ENCODE measurements at places on chromosomes 2 and 18. TPM values are rescaled to one million over a fixed set of nuclear protein-coding genes. Genes with fewer than 3 reads are reported as not detected.
A peak's percentile ranks its signal among the peaks of the same experiment; 100 is the strongest.

The SATB2 gene
- total RNA-seq: 1.8 TPM

The CNGA3 gene
- total RNA-seq: not detected

DNA sequence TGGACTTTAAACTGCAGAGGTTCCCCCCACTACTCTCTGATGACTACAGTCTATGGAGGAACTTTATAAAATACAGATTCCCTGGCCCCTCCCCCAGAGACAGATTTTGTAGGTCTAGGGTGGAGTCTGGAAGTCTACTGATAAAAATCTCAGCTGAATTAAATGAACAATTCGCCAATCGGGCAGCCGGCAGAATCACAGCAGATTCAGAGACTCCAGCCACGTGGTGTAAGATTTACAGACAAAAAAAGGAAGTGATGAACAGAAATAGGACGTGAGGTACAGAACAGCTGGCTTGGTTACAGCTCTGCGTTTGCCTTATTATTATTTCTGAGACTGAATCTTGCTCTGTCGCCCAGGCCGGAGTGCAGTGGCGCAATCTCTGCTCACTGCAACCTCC is 21.4 kb upstream of the MTA3 start:
- no peak for DNase-seq
- no peak overlapping the region for H3K27ac ChIP-seq
- no peak overlapping the region for H3K4me3 ChIP-seq
- H3K27me3 ChIP-seq: no peaks in the 10 kb centered on the region

- H3K27ac ChIP-seq: no peak overlapping the region
- DNase-seq: no peak
- H3K27me3 ChIP-seq: no peaks in the 10 kb centered on the region
Observed at GRCh38 chr18:65206551-65207260, 544.1 kb upstream of the CDH7 start.

GRCh38 chr18:650428-650858 is 7.0 kb upstream of the TYMS start:
- H3K36me3 ChIP-seq: no peaks in the 10 kb centered on the region
- no peaks in the 10 kb centered on the region for H3K27me3 ChIP-seq
- no peak overlapping the region for H3K27ac ChIP-seq
- H3K4me1 ChIP-seq: no peaks in the 10 kb centered on the region
- peak; percentile 37 for DNase-seq

- DNase-seq: peak; percentile 63
- no peaks in the 10 kb centered on the region for H3K27me3 ChIP-seq
- H3K27ac ChIP-seq: peak overlapping the region; percentile 5
- peaks cover 35% of the 10 kb centered on the region for H3K36me3 ChIP-seq
Observed at GRCh38 chr2:9327873-9328352, 95.4 kb downstream of the ITGB1BP1 start.

DNA sequence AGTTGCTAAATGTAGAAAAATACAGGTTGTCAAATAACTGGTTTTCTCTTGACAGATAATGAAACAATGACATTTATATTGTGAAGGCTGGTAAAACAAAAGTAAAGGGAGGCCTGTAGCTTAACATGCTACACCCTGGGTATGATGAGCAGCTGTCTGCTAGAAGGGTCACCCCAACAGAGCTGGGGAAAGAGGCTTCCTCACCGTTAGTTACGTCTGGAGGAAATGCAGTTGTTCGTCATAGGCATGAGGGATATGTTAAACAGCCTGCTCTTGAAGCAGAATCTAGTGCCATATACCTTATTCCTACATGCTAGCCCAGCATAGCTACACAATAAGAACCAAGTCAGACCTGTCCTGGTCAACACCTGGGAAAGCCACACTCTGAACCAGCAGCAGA is 49.9 kb downstream of the LPIN2 start:
- H3K4me3 ChIP-seq: no peak overlapping the region
- no peaks in the 10 kb centered on the region for H3K36me3 ChIP-seq

- no peak for DNase-seq
- H3K27me3 ChIP-seq: peaks cover 24% of the 10 kb centered on the region
- H3K36me3 ChIP-seq: no peaks in the 10 kb centered on the region
- H3K4me1 ChIP-seq: peaks cover 35% of the 10 kb centered on the region
Observed at GRCh38 chr2:36355890-36356297, 316 bp downstream of the CRIM1 start.

DNA sequence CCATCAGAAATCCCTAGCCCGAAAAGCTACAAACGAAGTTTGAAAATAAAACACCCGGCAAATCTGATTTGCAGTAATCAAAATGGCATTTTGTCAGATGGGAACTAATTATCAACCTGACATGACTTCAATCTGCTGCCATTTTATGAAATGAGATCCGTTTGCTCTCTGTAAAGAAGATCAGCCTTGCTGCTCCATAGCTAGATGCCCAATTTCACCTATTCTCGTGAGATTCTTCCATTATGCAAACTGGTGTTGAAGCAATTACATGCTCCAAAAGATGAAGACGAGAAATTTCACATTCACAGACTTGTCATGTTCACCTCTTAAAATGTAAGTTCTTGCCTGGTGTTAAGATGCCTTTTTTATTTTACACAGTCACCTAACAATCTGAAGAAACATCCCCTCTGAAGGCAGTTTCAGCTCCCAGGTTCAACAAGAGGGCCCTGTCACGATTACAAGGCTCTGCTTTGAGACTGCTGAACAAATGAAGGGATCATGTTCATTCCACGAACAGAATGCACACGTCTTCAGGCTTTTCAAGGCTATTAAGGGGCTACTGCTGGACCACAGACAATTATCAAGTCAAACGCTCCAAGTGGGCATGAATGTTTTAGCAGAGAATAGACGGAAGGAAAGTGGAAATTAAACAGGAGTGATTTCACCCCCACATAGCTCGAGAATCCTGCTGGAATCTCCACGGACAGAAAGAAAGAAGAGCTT is 172.6 kb upstream of the PID1 start:
- no peaks in the 10 kb centered on the region for H3K27me3 ChIP-seq
- peaks cover 4% of the 10 kb centered on the region for H3K4me1 ChIP-seq
- H3K36me3 ChIP-seq: no peaks in the 10 kb centered on the region

GRCh38 chr2:219907011-219907365 is 279.6 kb downstream of the SLC4A3 start:
- no peaks in the 10 kb centered on the region for H3K27me3 ChIP-seq
- H3K27ac ChIP-seq: no peak overlapping the region

DNA sequence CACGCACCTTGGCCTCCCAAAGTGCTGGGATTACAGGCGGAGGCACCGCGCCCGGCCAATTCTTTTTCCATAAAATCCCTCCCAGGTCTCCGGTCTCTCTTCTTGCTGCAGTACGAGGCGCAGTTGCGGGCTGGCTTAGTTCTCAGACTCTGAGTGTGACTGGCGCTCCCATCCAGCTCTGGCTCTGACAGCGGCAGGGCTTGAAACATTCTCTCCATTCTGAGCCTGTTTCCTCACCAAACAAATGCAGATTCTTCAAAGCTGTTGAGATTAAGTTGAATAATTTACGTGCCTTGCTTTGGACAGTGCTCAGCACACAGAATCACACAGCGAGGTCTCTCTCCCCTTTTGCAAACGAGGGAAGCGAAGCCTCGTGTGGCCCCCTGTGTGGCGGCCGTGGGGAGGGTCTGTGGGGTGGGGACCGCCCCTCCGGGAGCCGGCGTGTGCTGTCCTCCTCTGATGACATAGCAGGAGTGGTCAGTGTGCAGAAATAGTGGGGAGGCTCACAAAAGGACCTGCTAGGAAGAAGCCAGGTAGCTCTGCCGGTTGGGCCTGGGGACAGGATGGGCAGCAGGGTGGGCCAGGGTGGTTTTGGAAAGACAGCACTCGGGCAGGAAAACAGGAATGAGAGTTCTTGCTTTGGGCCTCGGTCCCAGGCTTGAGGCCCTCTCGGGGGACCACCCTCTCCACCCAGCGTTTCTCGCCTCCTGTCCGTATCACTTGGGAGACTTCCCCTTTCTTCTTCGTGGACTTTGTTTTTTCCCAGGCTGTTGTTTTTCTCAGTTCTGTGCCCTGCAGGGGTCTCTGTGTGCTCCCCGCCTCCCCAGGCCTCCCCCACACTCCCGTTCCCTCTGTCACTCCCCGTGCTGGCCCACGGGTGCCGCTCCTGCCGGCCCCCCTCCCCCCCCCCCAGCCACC is 75.0 kb downstream of the KCNG2 start:
- peaks cover 3% of the 10 kb centered on the region for H3K27me3 ChIP-seq
- H3K4me3 ChIP-seq: no peak overlapping the region
- no peaks in the 10 kb centered on the region for H3K4me1 ChIP-seq
- DNase-seq: no peak
- no peak overlapping the region for H3K27ac ChIP-seq
- no peaks in the 10 kb centered on the region for H3K36me3 ChIP-seq

DNA sequence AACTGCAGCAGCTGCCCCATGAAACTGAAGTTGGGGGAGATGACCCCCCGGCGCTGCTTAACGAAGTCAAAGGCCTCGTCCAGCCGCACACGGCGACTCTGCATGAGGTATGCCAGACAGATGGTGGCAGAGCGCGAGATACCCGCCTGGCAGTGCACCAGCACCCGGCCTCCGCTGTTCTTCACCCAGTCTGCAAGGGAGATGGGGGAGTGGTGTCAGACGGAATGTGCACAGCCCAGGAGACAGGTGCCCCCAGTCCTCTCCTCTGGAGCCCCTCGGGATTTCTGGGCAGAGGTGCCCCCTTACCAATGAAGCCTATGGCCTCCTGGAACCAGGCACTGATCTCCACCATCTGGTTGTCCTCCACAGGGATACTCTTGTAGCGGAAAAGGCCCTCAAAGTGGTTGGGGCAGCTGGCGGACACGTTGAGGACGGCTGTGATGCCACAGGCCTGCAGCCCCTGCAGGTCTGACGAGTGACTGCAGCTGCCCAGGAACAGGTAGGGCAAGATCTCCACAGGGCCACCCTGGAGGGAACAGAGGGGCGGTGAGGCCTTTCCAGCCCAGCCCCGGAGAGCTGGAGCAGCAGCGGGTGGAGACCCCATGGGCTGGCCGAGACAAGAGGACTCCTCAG is 1.3 kb downstream of the DUSP2 start:
- no peaks in the 10 kb centered on the region for H3K36me3 ChIP-seq
- peak overlapping the region; percentile 68 for H3K4me3 ChIP-seq
- no peaks in the 10 kb centered on the region for H3K27me3 ChIP-seq
- no peak overlapping the region for H3K27ac ChIP-seq

GRCh38 chr2:164993287-164994016 is 38.1 kb upstream of the SLC38A11 start:
- no peak overlapping the region for H3K4me3 ChIP-seq
- DNase-seq: no peak
- H3K4me1 ChIP-seq: peaks cover 12% of the 10 kb centered on the region

GRCh38 chr2:240626531-240627300 is 1.4 kb downstream of the GPR35 start:
- no peak overlapping the region for H3K27ac ChIP-seq
- no peak overlapping the region for H3K4me3 ChIP-seq
- no peak for DNase-seq
- H3K36me3 ChIP-seq: peaks cover 23% of the 10 kb centered on the region
- no peaks in the 10 kb centered on the region for H3K27me3 ChIP-seq

GRCh38 chr2:148978026-148978685 is 60.3 kb upstream of the LYPD6B start:
- H3K36me3 ChIP-seq: no peaks in the 10 kb centered on the region
- no peak overlapping the region for H3K4me3 ChIP-seq
- no peak overlapping the region for H3K27ac ChIP-seq

DNA sequence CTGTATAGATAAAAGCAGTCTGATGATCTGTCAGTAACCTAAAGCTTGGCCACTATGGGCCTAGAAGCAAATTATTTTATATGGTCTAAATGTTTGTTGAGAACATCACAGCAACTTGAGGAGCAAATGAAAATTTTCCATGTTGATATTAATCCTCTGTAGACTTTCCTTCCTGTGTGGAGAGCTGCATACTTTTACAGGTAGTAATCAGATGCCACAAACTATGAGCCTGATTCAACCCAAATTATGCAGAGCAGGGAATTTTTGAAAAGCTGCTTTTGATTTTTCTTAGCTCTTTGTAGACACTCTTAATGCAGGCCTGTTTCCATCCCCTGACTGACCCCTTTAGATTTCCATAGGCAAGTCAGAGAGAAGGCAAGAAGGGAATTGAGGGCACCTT is 17.3 kb downstream of the PAX3 start:
- H3K36me3 ChIP-seq: no peaks in the 10 kb centered on the region
- H3K27ac ChIP-seq: no peak overlapping the region
- no peaks in the 10 kb centered on the region for H3K4me1 ChIP-seq
- DNase-seq: no peak
- H3K4me3 ChIP-seq: no peak overlapping the region

DNA sequence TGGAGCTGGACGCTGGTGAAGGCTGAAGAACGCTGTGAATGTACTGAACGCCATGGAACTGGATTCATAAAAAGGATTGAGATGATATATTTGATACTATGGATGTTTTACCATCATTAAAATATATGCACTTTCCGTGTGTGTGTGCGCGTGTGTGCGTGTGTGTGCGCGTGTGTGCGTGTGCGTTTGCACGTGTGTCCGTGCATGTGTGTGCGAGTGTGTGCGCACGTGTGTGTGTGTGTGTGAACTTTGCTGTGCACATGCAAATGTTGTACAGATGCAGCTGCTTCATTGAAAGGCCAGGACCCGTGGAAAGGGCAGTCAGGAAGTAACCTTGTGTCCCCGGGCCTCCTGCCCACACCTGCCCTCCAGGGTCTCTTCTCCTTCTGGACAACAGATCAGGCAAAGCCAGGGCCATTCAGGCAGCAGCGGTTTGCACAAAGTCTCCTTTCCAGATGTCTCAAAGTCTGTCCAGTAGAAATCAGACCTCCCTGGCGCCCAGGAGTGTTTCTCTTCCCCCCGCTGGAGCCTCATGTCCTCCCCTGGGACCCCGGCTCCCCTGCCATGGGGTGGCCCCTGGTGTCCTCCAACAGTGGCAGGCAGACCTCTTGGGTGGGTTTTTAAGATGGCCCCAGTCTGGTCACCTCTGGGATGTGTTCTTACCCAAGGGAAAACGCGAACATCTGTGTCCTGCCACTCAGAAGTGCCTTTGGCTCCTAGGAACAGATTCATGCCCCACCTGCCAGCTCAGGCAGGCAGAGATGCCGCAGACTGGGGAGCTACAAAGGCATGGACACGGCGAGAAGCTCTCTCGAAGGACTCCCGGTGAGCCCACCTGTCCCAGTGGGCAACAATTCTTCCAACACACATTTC is 86.1 kb upstream of the GPC1 start:
- no peak overlapping the region for H3K27ac ChIP-seq
- no peaks in the 10 kb centered on the region for H3K27me3 ChIP-seq
- H3K4me3 ChIP-seq: no peak overlapping the region
- H3K4me1 ChIP-seq: no peaks in the 10 kb centered on the region
- no peak for DNase-seq
- H3K36me3 ChIP-seq: no peaks in the 10 kb centered on the region

DNA sequence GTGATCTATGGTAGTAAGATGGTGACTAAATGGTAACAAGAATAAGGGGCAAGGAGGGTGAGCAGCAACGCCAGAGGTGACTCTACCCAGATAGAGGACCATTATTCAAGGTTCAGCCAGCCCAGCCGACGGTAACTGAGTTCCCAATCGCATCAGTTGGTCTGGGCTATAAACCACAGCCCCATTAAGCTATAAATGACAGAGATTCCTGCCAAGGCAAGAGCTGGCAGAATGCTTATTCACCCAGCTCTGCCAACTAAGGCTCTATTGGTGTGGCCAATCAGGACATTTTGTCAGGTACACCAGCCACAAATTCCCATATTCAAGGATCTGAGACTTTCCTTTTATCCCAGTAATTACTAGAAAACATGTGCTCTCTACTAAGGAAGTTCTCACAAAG is 3.6 kb downstream of the CHN1 start:
- H3K4me1 ChIP-seq: peaks cover 12% of the 10 kb centered on the region
- no peaks in the 10 kb centered on the region for H3K36me3 ChIP-seq
- no peak overlapping the region for H3K4me3 ChIP-seq
- H3K27ac ChIP-seq: no peak overlapping the region
- no peak for DNase-seq
